ENCODE measurements at places on chromosomes 2 and 18.

- DNase-seq, result no peak
Measured at GRCh38 chr2:50118905-50119702, 912.8 kb downstream of the NRXN1 start.

- DNase-seq, result no peak
Measured at GRCh38 chr18:54551590-54551989, 39.5 kb upstream of the DYNAP start.

DNA sequence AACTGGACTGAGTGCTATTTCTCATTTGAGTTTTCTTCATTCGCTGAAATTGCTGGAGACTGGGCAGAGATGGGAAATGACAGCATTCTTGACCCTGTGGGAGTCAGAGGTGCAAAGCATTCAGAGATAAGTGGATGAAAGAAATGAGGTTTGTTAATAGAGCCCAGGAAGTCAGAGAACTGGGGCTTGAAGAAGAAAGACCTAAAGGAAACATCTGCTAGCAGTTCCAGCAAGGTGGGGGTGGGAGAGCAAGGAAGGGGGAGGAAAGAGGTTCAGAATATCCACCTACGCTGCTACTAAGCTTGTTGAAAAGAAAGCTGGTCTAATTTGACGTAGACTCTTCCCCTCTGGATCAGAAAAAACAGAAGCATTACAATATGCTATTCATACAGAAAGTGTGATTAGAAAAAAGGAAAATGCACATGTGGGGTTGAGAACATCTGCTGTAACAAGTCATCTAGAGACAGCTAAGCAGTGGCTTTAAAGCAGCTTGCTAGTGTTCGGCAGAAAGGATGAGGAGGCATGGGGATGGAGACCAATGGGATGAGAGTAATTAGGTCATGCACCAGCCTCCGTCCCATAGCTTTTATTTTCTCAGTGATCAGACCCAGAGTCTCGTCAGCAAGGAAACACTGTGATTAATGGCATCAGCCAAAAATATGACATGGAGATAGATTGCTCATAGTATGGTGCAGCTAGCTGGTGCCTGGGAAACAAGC, 29.7 kb downstream of the NAB1 start:
- no peak for DNase-seq

- no peak for DNase-seq
Measured at GRCh38 chr2:207676827-207677354, 34.5 kb upstream of the CCNYL1 start.

DNA sequence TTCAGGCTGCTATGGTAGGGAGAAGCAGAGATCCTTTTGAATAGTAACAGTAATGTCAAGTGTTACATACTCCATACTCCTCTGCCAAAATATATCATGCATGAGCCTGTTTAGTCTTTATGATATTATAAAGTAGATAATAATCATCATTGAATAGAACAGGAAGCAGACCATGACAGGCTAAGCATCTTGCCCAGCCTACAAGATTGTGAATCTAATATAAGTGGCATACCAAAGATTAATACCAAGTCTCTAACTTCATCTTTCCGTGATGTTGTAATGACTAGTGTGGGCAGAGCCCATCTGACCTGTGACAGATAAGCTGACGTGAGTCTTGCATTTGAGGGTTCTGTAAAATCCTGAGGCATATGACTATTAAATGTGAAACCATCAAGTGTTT, 13.1 kb downstream of the NDUFB3 start:
- no peak for DNase-seq

- DNase-seq, result peak; percentile 25
Measured at GRCh38 chr18:43271593-43272432, 5.5 kb downstream of the SYT4 start.

GRCh38 chr2:226818930-226819329, 16.9 kb upstream of the RHBDD1 start:
- DNase-seq, result no peak

DNA sequence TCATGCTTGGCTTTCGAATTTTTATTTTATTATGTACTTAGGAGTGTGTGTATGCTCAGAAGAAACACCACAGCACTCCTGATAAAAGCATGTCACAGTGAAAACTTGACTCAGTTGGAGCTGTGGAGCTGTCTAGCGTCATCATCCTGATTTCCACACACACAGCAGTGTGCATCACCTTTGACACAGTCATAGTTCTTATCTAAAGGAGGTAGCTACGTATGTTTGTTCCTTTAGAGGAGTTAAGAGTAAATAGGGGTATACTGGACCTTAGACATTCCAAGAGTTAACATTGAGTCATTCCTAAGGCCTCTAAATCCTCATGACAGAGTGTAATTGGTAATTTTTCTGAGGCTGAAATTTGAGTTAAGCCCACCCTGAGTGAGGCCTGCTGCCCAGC, 96.9 kb downstream of the PHLPP1 start:
- no peak for DNase-seq

- no peak for DNase-seq
Measured at GRCh38 chr2:171793691-171794678, 100.1 kb downstream of the SLC25A12 start.

GRCh38 chr2:241975593-241976284, 106.2 kb downstream of the RTP5 start:
- no peak for DNase-seq

DNA sequence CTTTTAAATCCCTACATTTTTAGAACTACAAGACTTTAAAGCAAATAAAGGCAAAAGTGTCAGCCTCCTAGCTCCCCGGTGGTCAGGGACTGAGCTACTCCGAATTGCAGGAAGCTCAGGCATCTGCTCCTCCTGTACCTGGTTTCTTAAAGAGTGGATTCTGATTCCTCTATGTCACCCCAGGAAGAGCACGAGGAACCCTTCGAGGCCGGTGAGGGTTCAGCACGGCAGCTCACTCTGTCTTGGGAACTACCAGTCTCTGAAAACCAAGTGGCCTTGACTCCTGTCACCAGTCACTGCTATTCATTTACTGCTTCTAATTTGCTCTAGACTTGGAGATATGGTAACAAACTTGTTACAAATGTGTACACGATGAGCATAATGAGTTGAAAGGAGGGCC, 2.3 kb downstream of the PER2 start:
- DNase-seq, result no peak

All from stimulated activated naive CD8-positive, alpha-beta T cell treated with anti-CD3 and anti-CD28 coated beads, Interleukin-15, amount 100 ng/mL, for 72 hours (primary cell).